Stomach (tissue), 19 donors: ENCODE measurements at places on chromosomes 6 and 20. TPM values are rescaled to one million over a fixed set of nuclear protein-coding genes. Genes with fewer than 3 reads are reported as not detected.

The RIPPLY2 gene
- not detected for total RNA-seq

The LINC00237 gene
- not detected for total RNA-seq

The FAM209B gene
- total RNA-seq = not detected

The HLA-G gene
- total RNA-seq = not detected

The TLDC2 gene
- not detected for total RNA-seq

The RTEL1 gene
- total RNA-seq = 18.7 TPM

The RNGTT gene
- total RNA-seq = 31.6 TPM

The CCM2L gene
- total RNA-seq = 0.45 TPM

The EPHA7 gene
- total RNA-seq = 51.9 TPM

The SUMO4 gene
- total RNA-seq = 3.9 TPM

The TAGAP gene
- total RNA-seq = 4.1 TPM

The TGM3 gene
- not detected for total RNA-seq

The MAP3K5 gene
- total RNA-seq = 40.3 TPM

The FHL5 gene
- total RNA-seq = 4.9 TPM

The SLC12A5 gene
- not detected for total RNA-seq

The GPSM3 gene
- total RNA-seq = 41.0 TPM

The LAMP5 gene
- not detected for total RNA-seq

The STMND1 gene
- not detected for total RNA-seq

The MEP1A gene
- not detected for total RNA-seq

The UFL1 gene
- 21.7 TPM for total RNA-seq

The TREM2 gene
- not detected for total RNA-seq

The UNC5CL gene
- 80.3 TPM for total RNA-seq

The FGD2 gene
- 34.5 TPM for total RNA-seq

The PACRG gene
- total RNA-seq = 28.6 TPM

The SNAI1 gene
- 0.37 TPM for total RNA-seq
